IMR-90 (cell line): ENCODE measurements at places on chromosomes 12 and 14. TPM values are rescaled to one million over a fixed set of nuclear protein-coding genes. Genes with fewer than 3 reads are reported as not detected.

Gene PRMT5
- 92.2 and 99.3 TPM in 2 replicates for total RNA-seq

Gene DTX3
- total RNA-seq, result 2.8 and 2.9 TPM in 2 replicates

Gene SUOX
- 13.1 and 19.4 TPM in 2 replicates for total RNA-seq

Gene CYP27B1
- 0.36 and 0.56 TPM in 2 replicates for total RNA-seq

Gene POTEG
- not detected in 2 replicates for total RNA-seq

Gene WIF1
- total RNA-seq, result not detected in 2 replicates

Gene B4GALNT1
- total RNA-seq, result 0.18 and 0.28 TPM in 2 replicates

Gene CCDC184
- total RNA-seq, result under 0.01 and 0.18 TPM in 2 replicates

Gene ARID2
- total RNA-seq, result 27.5 and 28.1 TPM in 2 replicates
